ENCODE measurements at places on chromosomes 7 and 10.

GRCh38 chr7:81470724-81471379 lies 299.0 kb downstream of the HGF start:
- no peak for DNase-seq

GRCh38 chr7:40527723-40528122 lies 392.9 kb downstream of the SUGCT start:
- DNase-seq: no peak

DNA sequence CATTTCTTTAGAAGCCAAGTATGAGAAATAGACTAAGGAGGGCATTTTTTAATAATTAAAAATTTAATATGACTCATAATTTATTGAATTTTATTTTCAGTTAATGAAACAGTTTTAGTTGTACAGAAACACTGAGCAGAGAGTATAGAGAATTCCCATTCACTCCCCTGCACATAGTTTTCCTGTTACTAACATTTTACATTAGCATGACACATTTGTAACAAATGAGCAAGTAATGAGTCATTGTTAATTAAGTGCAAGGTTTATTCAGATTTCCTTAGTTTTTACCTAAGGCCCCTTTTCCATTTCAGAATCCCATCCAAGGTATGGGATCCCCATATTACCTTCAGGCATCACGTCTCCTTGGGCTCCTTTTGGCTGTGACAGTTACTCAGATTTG lies 271.5 kb upstream of the FZD8 start:
- DNase-seq: no peak

DNA sequence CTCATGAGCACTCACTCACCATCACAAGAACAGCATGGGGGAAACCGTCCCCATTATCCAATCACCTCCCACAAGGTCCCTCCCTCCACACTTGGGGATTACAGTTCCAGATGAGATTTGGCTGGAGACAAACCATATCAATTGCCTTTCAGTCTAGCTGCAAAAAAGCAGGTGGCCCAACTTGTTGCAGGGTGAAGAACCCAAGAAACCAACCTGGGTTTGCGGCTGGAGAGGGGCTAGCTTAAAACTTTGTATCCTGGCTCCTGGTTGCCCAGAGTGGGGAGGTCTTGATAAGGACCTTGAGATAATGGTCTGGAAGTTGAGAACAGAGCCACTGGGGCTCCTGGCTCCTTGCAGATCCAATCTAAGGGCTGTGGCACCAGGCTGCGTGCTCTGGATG lies 122.8 kb upstream of the PCBD1 start:
- no peak for DNase-seq

GRCh38 chr7:151839451-151839921 lies 37.4 kb downstream of the PRKAG2 start:
- DNase-seq: no peak
